Esophagus mucosa (tissue), 1 donor: ENCODE measurements at places on chromosomes 5 and 9.
A peak's percentile ranks its signal among the peaks of the same experiment; 100 is the strongest.

DNA sequence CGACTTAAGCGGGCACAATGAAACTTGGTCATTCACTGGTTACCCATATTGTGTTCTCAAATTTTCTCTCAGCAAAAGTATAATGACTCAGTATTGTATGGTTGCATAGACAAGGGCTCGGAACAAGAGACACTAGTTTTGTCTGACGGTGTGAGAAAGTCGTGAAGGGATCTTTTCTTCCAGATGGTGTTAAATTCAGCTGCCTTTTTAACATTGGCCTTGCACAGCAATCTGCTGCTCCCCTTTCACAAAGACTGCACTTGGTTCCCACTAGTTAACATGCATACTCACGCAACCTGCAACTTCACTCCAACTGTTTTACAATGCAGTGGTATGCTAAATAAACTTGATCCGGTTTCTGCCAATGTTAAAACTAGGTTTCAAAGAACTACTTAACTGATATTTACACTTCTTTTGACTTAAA, 219.2 kb downstream of the MEF2C start:
- no peak for ATAC-seq

- ATAC-seq, result no peak
Observed at GRCh38 chr5:33631139-33631538, 190.4 kb downstream of the TARS1 start.

DNA sequence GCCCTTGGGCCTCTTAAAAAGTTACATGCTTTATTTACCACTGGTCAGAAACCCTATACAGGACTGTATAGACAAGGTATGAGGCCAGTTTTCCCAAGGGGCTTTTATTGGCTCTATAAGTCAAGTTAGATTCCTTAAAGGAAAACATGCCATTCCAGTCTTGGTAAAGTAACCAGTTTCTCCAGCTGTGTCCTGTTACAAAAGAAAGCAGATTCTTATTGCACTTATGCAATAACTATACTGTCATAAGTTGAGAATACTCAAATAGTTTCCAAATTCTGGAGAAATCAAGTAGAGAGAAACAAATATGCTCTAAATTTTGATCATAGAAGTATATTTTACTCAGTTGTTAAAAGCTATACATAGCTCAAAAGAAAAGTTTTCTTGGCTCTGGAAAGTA, 47.2 kb downstream of the PTGS1 start:
- ATAC-seq, result no peak

DNA sequence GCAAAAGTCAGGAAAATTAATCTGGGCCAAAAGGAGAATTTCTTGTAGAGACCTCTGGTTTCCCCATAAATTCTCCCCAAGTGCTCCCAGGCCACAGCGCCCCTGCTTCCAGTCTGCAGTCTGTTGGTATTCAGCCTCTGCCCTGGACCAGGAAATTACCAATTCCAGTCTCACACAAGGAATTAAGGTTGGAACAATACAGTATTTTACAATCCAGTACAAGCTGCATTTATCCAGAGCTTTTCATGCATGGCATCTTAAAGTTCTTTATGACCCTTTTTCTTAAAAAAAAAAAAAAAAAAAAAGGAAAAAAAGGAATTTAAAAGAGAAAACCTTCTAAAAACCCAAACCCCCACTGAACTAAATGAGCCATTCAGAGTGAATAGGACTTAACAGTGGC, 139.6 kb upstream of the RANBP3L start:
- ATAC-seq, result no peak

DNA sequence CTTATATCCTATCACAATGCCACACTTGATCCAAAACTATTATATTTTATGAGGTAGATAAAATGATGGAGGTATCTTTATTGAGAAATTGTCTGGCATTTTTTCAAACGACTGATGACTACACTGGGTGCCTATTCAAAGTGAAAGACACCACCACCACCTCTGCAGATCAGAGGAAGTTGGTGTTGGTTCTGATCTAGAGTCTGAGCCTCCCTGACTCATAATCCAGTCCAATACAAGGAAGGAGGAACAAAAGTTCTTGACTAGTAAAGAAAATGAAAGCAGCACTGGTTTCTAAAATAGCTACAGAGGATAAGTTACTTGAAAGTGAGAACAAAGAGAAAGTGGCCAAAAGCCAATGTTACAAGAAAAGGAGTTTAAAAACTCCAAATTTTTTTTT, 139.9 kb downstream of the RFX3 start:
- no peak for ATAC-seq

DNA sequence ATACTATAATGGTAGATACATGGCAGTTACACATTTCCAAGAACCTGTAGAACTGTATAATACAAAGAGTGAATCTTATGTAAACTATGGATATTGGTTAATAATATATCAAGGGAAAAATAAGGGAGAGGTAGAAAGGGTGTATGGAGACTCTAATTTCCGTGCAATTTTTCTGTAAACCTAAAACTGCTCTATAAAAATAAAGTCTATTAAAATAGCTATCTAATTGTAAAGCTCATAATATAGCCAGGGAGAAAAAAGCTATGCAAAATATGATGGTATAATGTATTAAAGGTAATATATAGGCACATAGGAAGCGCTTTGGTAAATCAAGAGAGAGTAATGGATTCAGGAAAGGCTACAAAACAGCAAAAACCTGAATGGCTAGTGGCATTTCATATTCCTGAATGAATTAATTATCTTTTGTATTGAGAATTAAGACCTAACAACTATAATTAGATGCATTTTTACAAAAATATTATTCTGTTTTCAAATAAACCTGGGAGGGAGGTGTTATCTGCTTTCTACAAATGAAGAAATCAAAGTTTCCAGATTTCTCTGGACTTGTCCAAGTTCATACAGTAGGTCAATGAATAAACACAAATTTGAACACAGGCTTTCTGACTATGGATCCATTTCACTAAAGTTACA, 22.8 kb downstream of the ANXA1 start:
- peak; percentile 6 for ATAC-seq

DNA sequence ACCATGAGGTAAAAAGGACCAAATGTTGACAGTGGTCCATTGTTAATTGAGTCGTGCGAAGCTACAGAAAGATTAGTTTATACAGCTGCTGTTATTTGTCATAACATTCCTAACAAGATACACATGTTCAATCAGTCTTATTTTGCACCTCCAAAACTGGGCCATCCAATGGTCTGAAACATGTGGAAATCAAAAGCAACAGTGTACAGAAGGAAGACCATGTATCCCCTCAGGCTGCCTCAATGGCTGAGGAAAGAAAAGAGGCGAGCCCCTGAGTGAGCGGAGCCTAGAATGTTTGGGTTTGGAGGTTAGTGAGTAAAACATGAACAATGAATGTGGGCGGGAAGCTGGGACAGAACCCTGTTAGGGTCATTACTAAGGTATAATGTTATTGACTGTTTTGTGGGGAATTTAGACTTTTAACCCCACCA, 35.6 kb downstream of the NFIB start:
- ATAC-seq, result no peak

DNA sequence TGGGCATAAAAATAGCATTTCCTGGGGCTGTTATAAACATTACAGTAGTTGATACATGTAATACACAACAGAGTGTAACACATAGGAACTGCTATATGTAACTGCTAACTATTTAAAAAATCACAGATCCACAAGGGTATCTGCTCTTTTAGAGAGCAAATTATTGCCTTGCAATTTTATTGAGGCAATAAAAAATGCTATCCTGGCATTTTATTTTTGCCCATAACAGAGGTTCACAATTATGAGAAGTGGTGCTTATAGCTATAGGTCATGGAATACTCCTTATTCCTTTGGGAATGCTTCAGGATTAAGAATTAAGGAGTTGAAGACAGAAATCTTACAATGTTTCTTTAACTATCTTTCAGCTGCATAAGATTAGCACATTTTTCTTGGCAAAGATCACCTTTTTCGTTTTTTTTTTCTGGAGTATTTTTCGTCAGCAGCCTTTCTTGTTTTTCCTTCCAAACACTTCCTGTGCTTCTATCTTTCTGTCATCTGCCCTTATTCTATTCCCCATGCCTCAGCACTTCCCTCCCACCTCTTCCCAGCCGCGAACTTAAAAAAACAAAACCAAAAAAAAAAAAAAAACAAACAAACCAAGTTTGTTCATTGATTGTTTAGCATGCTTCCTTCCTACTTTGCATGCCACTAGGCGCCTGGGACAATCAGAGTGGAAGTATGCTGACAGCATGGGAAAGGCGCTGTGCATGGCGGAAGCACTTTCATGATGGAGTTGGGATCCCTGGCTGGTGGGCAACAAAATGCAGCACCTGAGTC, 264.2 kb downstream of the MAST4 start:
- no peak for ATAC-seq

- no peak for ATAC-seq
Observed at GRCh38 chr5:177357146-177357458, 622 bp upstream of the RGS14 start.

GRCh38 chr5:175803736-175804454, 67.5 kb upstream of the CPLX2 start:
- no peak for ATAC-seq

- no peak for ATAC-seq
Observed at GRCh38 chr9:129381481-129381957, 203.5 kb upstream of the IER5L start.

DNA sequence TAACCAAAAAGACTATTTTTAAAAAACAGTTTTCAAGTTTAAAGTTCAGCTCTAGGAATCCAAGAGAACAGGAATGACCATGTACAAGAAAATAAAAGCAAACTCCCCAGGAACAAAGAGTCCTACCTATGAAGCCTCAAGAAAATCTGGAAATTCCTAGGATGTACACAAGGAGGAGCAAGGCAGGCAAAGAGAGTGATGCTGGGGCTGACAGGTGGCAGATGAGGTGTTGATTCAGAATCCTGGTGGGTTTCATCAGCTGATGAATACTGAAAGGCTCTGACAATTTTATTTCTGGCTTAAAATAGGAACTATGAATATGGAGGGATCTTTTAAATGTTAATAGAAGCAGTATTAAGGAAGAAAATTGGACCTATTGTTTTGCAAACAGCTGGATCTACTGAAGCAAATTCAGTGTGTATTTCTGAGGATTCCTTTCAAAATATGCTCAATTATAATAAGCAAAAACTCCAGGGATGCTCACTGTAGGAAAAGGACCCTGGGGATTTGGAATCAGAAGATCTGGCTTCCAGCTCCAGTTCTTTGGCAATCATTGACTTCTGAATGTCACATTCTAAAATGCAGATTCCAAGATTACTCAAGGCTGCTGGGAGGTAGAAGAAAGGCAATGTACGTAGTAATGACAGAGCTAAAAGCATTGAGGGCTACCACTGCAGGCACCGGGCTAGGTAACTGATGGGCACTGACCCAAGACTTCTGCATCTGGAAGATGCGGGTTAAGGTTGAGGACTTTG, 28.0 kb upstream of the SH3RF2 start:
- no peak for ATAC-seq

- no peak for ATAC-seq
Observed at GRCh38 chr5:60545551-60545950, 154.4 kb downstream of the DEPDC1B start.

GRCh38 chr9:98861781-98862504, 54.5 kb downstream of the GALNT12 start:
- ATAC-seq, result peak; percentile 11

- ATAC-seq, result no peak
Observed at GRCh38 chr5:140553657-140554056, 3.6 kb downstream of the SRA1 start.

DNA sequence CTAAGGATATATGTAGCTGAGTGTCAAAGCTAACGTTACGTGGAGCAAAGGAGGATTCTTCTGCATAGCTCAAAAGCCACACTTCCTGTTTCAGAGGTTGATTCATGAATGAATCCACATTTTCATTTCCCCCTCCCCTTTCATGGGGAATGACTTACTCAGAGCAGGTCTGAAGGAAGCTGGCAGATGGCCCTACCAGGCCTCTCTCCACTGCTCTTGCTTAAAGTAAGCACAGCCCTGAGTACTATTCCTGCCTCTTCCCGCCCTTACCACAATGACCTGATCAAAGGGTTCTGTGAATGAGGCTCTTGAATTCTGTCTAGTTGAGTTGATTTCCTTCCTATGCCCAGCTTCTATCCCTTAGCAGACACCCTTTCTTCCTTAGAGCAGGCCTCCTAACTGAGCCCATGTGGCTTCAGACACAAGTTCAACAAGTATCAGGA, 6.3 kb downstream of the IGIP start:
- peak; percentile 93 for ATAC-seq

GRCh38 chr5:54040018-54040417, 270.4 kb downstream of the ARL15 start:
- ATAC-seq, result no peak

DNA sequence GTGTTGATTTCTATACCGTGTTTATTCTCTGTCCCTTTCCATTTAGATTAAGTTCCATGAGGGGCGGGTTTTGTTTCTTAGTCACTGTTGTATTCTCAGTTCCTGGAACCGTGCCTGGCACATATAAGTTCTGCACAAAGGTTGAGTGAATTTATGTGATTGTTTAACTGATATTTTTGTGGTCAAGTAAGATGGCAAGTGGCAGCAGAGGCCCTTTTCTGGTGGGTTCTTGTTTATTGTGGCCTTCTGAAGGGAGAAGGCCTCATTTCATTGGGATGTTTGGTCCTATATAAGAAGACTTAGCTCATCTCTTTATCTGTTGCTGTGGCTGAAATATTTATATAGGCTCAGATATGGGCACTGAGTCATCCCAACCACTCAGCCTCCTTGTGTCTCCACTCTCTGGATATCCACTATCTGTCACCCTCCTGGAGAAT, 262.5 kb downstream of the PSAT1 start:
- ATAC-seq, result no peak

DNA sequence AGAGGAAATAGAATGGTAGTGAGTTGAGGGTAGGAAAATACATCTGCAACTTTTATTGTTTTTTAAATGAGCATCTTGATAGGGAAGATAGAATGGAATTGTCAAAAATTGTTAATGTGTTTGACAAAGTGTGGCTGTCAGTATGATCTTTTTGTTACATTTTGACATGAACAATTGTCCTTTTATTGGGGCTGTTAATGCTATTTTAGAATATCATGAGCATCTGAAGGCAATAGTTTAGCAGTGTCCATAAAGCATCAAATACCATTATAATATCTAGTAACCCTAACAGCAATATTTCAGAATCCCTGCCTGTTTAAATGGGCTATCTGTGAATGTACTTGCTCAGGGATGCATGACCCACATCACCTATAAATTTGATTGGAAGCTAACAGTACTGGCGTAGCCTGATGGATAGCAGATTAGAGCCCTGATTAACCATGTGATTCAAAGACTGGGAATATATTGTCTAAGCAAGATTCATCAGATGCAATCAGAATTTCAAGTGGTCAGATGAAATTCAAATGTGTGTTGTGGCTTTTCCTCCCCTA, 37.8 kb downstream of the TLE4 start:
- no peak for ATAC-seq

DNA sequence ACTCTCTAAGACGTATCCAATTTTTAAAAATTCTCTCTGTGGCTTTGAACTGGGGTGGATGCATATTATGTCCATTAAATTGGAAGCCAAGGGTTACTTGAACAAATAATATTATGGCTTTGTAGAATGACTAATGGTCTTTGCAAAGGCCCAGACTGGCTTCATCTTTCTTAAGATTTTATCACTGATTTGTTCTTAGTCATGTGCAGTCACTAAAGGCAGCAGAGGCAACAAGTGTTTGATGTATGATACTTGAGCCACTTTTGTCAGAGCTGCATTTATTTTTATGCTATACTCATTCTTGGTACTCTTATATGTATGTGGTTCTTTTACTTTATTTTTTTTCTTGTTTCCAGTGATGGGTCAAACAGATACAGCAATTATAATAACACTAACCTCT, 152.2 kb downstream of the NR2F1-AS1 start:
- ATAC-seq, result no peak

- ATAC-seq, result no peak
Observed at GRCh38 chr5:171486613-171487012, 67.2 kb downstream of the FGF18 start.
